ENCODE measurements at places on chromosomes 5 and 9.

- DNase-seq, result no peak
Observed at GRCh38 chr9:125551781-125552180, 155.2 kb downstream of the MAPKAP1 start.

DNA sequence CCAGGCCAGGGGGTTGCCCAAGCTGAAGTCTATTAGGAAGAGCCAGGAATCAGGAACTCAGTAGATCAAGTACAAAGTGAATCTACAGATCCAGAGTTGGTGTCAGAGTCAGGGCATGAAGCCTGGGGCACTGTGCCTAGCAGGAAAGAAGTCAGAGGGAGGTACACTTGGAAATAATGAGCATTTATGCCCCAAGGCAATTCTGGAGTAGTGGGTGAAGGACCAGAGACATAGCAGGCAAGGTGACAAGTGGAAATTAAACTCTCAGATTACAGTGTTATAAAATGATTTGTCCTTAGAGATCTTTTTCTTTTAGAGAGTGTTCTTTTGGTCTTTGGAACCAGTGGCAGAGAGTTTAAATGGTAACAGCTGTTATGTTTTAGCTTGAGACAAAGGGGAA lies 138.0 kb downstream of the ADAMTSL1 start:
- no peak for DNase-seq

GRCh38 chr5:61496446-61496845 lies 164.4 kb downstream of the ZSWIM6 start:
- no peak for DNase-seq

DNA sequence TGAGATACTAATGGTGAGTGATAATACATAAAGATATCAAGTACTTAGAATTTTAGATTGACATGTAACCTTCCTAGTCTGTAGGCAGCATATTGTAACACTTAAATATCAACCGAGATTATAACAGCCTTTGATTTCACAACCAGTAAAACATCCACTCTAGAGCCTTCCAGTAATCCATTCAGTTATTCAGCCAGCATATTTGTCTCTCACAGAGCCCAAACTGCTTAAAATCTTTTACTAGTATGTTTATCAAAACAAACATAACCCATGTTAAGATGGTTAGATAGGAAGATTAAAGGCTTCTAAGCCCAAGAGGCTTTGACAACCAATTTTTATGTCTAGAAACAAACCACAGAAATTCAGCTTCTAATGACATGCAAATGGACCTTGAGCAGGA lies 177.9 kb upstream of the FST start:
- DNase-seq, result no peak

DNA sequence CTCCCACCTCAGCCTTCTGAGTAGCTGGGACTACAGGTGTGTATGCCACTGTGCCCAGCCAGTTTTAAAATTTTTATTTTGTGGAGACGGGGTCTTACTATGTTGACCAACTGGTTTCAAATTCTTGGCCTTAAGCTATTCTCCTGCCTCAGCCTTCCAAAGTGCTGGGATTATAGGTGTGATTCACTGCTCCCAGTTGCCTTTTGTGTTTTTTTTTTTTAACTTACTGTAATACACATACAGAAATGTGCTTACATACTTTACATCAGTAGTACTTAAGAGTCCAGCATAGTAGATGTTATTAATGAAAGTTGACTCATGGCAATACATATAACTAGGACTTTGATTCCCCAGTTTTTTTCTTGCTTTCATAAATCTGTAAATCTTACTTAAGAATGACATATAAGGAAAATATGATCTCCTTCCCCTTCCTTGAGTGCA lies 4.7 kb downstream of the MAN2A1 start:
- DNase-seq, result no peak

- no peak for DNase-seq
Observed at GRCh38 chr5:35227720-35228119, 2.6 kb downstream of the PRLR start.

GRCh38 chr9:94783102-94783682 lies 56.7 kb downstream of the AOPEP start:
- DNase-seq, result peak; percentile 91

GRCh38 chr9:3863111-3863528 lies 337.3 kb upstream of the RFX3 start:
- DNase-seq, result no peak

GRCh38 chr9:94168203-94169000 lies 84.1 kb downstream of the PTPDC1 start:
- no peak for DNase-seq

DNA sequence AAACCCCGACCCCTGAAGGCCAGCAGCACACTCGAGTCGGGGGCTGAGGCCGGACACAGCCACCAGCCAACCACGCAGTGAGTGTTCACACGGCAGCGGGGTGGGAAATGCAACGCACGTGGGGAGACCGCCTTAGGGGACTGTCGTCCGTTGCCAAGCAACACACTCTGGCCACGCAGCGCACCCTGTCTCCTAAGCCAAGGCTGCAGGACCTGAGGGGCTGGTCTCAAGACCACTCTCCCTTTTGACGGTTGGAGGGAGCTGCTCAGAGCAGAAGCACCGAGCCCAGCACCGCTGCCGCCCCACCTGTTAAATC lies 7.5 kb downstream of the BRD9 start:
- DNase-seq, result no peak
